ENCODE measurements at places on chromosomes 5 and 9. TPM values are rescaled to one million over a fixed set of nuclear protein-coding genes. Genes with fewer than 3 reads are reported as not detected.

Gene SPZ1
- not detected for total RNA-seq

Gene HRH2
- not detected for total RNA-seq

Gene INSL6
- total RNA-seq = not detected

Gene AK1
- total RNA-seq = 43.5 TPM

Gene DHFR
- 39.7 TPM for total RNA-seq

Gene SLCO6A1
- total RNA-seq = not detected

Gene PCDHAC1
- total RNA-seq = under 0.01 TPM

Gene ENTREP1
- 1.6 TPM for total RNA-seq

Gene SEMA5A
- total RNA-seq = 0.32 TPM
